Suprapubic skin (tissue), 4 donors: ENCODE measurements at places on chromosomes 1 and 21. TPM values are rescaled to one million over a fixed set of nuclear protein-coding genes. Genes with fewer than 3 reads are reported as not detected.

The TTC22 gene
- total RNA-seq, result 64.0 TPM

The S100A1 gene
- total RNA-seq, result 22.5 TPM

The GLMP gene
- 78.1 TPM for total RNA-seq

The NBPF4 gene
- not detected for total RNA-seq

The RGS7 gene
- total RNA-seq, result not detected
